ENCODE measurements at places on chromosomes 5 and 9.

- no peak for DNase-seq
Measured at GRCh38 chr9:129964901-129965734, 77.9 kb downstream of the FNBP1 start.

GRCh38 chr5:5018578-5018970 is 121.6 kb upstream of the ADAMTS16 start:
- DNase-seq: no peak

GRCh38 chr9:84742261-84742660 is 72.7 kb downstream of the NTRK2 start:
- DNase-seq: no peak

GRCh38 chr5:149007174-149007573 is 55.7 kb downstream of the SH3TC2 start:
- no peak for DNase-seq

- peak; percentile 55 for DNase-seq
Measured at GRCh38 chr5:71482132-71482531, 26.7 kb downstream of the BDP1 start.

GRCh38 chr5:138610415-138610917 is 35.3 kb upstream of the HSPA9 start:
- no peak for DNase-seq

DNA sequence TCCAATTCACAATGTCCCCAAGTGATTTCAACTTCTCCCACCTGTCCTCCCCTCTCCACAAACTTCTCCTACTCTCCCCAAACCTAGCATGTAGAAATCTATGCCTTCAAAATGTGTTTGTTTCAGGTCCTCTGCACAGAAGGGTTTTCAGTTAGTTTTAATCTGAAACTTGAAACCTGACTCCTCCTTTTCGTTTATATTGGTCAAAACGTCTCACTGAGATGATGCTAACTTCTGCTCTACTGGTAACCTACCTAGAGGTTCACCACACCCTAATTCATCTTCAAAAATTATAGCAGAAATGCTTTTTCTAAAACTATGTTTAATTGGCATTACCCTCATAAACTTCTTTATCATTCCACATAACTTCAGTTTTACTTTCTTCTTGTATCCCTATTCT is 401.8 kb upstream of the ADAMTS16 start:
- no peak for DNase-seq

- no peak for DNase-seq
Measured at GRCh38 chr5:143636931-143637528, 174.9 kb upstream of the HMHB1 start.

GRCh38 chr9:133436681-133437080 is 14.5 kb downstream of the ADAMTS13 start:
- DNase-seq: no peak

Data from NCI-H748 treated with DMSO at 0.1 percent for 48 hours (cell line).